Stimulated activated CD8-positive, alpha-beta memory T cell treated with anti-CD3 and anti-CD28 coated beads, Interleukin-4, amount 100 ng/mL, for 1 hour (primary cell): ENCODE measurements at places on chromosomes 2 and 18.

DNA sequence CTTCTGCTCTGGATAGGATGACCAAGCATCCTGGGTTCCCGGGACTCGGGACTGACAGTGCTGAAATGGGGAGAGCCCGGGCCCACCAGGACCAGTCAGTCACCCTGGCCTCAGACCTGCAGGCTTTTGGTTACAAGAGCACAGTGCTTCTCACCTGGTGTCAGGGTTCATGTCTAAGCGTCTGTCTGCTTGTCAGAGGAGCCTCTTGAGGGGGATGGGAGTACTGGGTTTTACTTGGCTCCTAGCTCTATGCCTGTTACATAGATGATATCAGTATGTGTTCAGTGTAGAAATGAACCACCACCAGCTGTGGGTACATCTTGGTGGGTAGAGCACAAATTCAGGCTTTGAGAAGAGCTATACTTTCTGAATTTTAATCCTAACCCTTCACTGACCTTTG, 29.9 kb downstream of the PCARE start:
- no peak for DNase-seq

GRCh38 chr2:121999264-121999663, 243.8 kb downstream of the TSN start:
- no peak for DNase-seq

GRCh38 chr2:18369760-18370159, 190.7 kb downstream of the RDH14 start:
- no peak for DNase-seq

- no peak for DNase-seq
Observed at GRCh38 chr18:44437603-44438002, 243.1 kb upstream of the SETBP1 start.

DNA sequence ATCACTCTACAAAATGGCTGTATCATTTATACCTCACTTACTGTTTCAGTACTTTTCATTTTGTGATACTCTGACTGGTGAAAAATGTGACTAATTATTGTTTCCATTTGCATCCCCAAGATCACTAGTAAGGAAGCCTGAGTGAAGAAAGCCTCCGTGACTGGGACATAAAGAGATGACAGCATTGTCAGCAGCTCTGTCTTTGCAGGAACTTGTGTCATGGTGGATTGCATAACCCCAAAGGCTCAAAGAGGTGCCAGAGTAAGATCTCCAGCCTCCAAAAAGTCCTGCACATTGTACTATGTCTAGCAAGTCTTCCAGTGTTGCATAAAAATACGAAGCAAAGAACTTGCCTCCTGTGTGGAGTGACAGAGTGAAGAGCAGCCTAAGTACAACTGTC, 187.5 kb upstream of the CRIM1 start:
- no peak for DNase-seq

GRCh38 chr2:216713691-216714336, 18.5 kb upstream of the IGFBP5 start:
- DNase-seq, result no peak

DNA sequence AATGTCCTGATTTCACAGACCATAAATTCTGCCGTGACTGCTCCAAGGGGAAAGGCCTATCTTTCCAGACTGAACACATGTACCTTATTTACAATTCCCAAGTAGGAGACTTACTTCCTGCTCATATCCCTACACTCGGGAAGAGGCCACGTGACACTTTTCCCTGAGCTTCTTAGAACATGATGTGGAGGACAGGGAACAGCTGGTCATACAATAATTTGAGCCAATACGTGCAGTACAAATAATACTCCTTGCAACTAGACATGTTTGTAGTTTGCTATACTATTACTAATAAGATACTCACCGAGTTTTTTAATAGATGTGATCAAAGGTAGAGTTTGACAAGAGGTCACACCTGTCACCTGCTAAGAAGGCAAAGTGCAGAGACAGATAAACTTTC, 256.4 kb downstream of the SP3 start:
- no peak for DNase-seq

GRCh38 chr2:1907291-1907690, 163.0 kb upstream of the PXDN start:
- no peak for DNase-seq

GRCh38 chr18:42401131-42401673, 446.2 kb downstream of the PIK3C3 start:
- no peak for DNase-seq

GRCh38 chr18:50632895-50633515, 73.1 kb downstream of the MAPK4 start:
- DNase-seq, result no peak

GRCh38 chr2:215454519-215455246, 18.8 kb upstream of the FN1 start:
- no peak for DNase-seq

- no peak for DNase-seq
Observed at GRCh38 chr2:190649798-190650390, 1.0 kb downstream of the NAB1 start.

- DNase-seq, result no peak
Observed at GRCh38 chr2:29597035-29597434, 324.4 kb downstream of the ALK start.

DNA sequence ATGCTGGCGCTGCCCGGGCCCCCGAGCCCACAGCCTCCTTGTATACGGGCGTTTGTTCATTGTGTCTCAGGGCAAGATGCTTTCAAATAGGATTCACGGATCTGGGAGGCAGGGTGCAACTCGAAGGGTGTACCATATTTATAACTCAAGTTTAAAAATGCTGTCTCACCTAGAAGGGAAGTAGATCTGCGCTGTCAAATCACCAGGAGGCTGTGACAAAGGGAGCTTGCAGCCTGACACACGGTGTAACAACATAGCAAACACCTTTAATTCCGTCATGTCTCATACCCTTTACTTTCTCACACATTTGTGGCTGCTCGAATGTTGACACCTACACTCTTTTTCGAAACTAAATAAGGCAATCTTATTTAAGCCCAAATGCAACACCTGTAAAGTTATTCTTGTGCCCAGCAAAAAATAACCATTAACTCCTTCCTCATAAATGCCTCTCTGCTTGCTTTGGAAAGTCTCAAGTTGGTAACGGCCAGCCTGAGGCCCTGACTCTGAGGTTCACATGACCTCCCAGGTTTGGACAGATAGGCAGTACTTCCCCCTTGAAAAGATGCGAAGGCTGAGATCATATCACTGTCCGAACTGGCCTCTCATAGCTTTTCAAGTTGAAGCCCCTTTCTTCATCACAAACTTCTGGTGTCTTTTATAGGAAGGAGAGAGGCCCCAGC, 11.6 kb downstream of the ZEB2 start:
- no peak for DNase-seq

- no peak for DNase-seq
Observed at GRCh38 chr2:197249381-197250083, 61.0 kb downstream of the ANKRD44 start.

DNA sequence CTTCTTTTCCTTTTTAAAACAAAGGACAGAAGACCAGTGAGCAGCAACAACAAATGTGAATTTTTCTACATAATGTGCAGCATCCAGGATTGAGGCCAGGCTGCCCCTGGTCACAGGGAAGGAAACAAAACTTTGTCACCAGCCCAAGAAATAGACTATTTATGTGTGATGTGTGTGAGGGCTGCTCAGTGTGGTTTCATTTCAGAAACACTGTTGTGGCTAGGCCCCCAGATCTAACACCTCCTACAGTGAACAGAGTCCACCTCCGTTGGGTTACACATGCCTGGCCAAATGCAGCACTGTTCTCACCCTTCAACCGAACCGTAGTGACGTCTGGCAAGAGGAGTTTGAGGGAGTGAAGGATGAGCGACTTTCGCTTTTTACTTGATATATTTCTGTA, 146.3 kb upstream of the RIOK3 start:
- no peak for DNase-seq

DNA sequence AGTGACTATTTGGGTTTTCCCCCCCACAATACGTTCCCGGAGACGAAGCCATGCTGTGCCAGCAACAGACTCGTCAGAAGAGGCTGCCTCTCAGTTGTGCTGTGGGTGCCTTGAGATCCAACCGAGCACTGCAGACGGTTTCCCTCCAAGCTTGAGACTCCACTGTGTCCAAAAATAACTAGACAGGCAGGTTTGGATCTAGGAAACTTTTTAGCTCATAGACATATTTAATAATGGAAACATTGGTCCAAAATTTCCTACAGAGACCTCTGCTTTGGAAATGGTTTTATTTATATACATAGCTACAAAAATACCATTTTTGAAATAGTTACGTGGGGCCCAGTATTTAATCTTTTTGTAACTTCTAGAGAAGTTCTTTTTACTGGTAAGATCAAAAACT, 63.1 kb upstream of the SPATS2L start:
- DNase-seq, result no peak

GRCh38 chr2:231929961-231930592, 3.9 kb upstream of the NPPC start:
- DNase-seq, result no peak

- DNase-seq, result no peak
Observed at GRCh38 chr18:50424877-50425690, 50.2 kb downstream of the SKA1 start.

GRCh38 chr18:13544953-13545352, 181.4 kb downstream of the FAM210A start:
- no peak for DNase-seq

- DNase-seq, result no peak
Observed at GRCh38 chr2:152122161-152122560, 23.3 kb upstream of the CACNB4 start.

DNA sequence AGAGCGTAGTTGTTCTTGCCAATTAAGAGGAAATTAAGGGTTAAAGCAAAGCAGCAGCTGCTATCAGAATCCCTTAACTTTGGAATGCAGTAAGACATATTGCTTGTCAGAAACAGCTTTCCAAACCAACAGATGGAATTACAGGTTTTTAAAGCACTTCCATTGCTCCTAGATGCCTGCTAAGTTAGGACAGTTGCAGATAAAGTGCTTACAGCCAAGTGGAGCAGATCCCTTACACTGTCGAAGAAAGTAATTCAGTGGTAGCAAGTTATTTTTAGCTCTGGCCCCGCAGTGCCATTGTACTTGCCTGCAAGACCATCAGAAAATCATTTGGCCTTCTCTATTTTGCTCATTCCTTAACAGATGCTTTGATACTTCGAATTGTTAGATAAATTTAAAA, 5.4 kb downstream of the PDK1 start:
- DNase-seq, result no peak

DNA sequence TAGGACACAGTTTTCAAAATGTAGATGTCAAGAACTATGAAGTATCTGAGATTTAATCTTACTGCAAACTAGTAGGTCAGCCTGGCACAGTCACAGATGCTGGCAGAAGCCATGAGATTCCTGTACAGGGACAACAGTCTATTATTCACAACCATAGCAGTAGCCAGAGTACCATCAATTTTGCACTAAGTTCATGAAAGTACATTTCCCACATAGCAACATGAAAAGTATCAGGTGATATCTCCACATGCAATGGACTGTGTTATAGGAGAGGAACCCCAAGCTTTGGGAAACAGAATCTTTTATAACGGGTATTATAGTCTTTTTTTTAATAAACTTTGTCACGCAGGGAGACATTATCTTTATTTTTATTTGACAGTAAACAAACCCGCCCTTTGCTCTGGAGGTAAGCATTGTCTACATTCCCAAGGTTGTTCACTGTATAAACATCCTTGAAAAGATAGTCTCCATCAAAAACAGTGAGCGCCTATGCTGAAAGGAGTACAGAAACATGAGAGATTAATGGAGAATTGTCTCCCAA, 33.4 kb upstream of the DPP4 start:
- DNase-seq, result no peak

- no peak for DNase-seq
Observed at GRCh38 chr2:9735335-9735734, 104.5 kb upstream of the YWHAQ start.

DNA sequence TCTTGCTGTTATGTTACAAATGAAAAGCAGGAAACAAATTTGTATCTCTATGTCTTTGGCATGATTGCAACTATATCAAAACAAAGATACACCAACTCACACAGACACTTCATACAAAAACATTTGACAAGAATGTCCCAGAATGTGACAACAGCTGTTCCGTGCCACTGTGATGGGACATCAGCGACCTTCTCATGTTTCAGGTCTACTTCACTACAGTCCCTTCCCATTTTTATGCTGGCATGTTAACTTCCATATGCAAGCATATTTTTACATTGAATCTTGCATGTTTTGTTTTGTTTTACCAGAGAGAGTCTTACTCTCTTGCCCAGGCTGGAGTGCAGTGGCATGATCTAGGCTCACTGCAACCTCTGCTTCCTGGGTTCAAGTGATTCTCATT, 71.2 kb downstream of the STK25 start:
- DNase-seq, result no peak

DNA sequence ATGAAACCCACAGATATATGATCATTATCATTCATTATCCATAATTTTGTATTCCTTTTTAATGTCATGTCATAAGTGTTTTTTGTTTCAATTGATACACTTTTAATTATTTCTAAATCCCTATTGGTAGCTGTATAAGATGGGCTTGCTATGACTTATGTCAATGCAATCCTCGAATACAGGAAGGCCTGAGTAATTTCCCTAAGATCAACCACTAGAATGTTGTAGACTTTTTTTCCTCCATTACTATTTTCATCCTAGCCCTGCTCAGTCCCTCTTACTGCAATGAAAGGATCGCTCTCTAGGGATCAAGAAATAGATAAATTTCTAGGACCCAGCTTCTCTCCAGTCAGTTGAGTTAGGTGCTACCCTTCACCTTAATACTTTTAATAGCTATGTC, 186.3 kb downstream of the KCNE4 start:
- no peak for DNase-seq

DNA sequence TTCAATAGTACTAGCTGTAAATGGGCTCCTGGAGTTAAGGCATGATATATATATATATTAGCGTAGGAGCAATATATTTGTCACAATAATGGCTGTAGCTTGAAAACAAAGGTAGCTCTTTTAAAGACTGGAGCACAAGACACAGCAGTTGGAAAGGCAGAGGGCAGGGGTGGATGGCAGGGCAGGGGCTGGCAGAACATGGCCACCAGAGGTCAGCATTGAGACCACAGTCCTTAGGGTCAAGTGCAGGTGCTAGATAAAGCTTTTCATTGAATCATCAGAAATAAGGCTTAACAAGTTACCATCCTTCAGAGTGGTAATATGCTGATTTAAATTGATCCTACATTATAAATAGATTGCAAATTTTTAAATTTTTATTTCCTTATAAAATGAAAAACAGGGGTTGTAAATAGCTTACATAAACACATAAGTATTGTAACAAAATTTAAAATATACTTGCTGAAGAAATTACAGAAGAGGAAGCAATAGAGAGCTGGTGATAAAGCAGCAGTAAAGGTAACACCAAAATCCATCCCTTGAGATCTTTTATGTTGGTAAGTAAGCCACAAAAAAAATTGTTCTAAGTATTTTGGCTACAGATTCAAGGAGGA, 161.2 kb upstream of the PIEZO2 start:
- DNase-seq, result no peak
